ENCODE measurements at places on chromosomes 3 and 15.

GRCh38 chr3:24582431-24583403, 88.1 kb upstream of the THRB start:
- no peak for DNase-seq

GRCh38 chr3:111128884-111129283, 57.3 kb downstream of the NECTIN3 start:
- DNase-seq = no peak

DNA sequence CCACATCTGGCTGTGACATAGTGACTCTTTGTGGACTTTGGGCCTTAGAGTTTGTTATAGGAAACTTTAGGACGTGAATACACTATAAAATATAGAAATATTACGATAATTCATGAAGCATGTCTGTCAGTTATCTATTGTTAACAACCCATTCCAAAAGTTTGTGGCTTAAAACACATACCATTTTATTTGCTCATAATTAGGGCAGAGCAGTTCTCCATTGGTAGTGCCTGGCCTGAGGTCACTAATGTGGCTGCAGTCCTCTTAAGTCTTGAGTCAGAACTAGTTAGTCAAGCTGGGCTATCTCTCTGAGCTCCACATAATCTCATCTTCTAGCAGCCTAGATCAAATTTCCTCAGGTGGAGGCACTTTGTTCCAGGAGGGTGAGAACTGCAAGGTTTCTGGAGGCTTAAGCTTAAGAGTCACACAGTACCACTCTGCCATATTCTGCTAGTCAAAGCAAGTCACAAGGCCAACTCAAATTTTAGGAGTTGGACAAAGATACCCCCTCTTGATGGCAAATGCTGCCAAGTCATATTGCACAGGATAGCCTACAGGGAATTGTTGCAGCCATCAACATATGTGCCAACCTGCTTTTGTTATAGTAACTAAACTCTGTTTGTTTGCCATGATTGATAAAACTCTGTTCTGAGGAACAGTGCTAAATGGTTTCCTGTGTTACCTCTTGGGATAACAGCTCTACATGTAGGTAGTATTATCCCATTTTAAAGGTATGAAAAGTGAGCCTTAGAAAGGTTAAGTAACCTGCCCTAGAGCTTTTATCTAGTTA, 8.7 kb downstream of the ATXN7 start:
- DNase-seq = no peak

DNA sequence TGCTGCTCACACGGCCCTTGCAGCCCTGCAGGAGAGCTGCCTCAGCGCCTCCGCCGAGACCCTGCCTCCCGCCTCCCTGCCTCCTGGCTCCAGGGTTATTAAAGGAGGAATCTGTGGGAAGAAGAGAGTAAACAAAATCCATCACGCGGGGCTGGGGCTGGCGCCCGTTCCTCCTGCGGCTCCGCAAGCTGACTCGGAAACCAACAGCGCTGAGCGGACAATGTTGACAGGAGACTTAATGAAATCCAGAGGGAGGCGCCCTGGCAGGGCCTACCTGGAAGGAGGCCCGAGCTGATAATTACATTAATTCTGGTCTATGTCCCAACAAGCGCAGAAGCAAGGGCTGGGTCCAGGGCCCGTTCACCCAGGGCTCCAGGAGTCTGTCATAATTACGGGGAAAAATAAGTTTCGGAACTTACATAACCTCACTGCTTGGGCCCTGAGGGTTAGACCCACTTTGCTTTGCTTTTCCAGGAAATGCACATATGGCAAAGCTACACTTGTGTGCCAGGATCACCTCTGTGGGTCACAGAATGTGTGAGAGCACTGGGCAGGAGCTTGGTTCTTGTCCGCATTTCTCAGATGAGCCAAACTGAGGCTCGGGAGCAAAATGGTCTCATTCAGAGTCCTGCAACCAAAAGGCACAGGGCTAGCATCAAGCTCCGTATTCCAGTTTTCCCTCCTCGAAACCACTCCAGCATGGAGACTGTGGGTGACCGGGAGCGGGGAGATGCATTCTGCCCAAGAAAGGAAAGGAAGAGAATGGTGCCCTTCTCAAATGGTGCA, 43.8 kb upstream of the SLC6A6 start:
- no peak for DNase-seq

DNA sequence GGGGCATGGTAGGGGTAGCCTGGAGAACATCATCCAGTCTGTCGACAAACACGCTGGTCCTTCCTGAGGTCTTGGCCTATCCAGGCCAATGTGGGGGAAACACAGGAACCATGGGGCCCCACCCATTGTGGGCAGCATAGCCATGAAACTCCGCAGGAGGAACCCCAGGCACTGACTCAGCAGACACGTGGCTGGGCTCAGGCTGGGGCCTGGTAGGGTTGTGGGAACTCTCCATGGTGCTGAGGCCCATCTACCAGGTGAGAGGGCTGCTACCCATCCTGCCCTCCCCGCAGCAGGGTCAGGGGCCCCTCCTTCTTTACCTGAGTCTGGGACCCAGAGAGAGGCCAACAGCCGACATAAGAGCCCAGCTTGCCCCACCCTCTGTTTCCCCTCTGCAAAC, 22.6 kb upstream of the CACNA2D2 start:
- no peak for DNase-seq

DNA sequence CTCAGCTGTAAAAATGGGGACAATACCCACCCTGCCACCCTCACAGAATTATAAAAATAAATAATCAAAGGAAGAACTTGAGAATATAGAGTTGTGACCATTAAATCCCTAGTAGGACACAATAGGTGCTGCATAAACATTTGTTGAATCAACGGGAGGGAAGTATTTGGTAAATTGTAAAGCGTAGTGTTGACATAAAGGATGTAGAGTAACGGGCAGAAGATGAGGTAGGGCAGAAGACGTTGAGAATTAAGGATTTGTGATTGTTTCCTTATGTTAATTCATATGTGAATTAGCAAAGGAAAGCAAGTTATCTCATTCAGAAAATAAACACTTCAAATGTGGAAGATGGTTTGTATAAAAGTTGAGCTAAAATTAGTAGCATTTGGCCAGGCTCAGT, 7.1 kb downstream of the RAMAC start:
- no peak for DNase-seq

GRCh38 chr3:95228416-95228815, 1165.6 kb downstream of the NSUN3 start:
- DNase-seq = no peak

DNA sequence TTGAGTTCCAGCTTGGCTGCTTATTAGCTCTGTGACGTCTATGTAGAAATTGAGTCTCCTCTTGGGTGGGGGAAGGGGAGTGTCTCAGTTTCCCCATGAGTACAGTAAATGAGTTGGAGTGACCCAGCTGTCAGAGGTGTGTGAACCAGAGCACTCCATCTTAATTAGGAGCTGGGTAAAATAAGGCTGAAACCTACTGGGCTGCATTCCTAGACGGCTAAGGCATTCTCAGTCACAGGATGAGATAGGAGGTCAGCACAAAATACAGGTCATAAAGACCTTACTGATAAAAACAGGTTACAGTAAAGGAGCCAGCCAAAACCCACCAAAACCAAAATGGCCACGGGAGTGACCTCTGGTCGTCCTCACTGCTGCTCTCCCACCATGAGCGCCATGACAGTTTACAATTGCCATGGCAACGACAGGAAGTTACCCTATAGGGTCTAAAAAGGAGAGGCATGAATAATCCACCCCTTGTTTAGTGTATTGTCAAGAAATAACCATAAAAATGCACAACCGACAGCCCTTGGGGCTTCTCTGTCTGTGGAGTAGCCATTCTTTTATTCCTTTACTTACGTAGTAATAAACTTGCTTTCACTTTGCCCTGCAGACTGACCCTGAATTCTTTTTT, 222.4 kb downstream of the CACNA2D3 start:
- no peak for DNase-seq

GRCh38 chr15:92885224-92886041, 14.7 kb upstream of the CHD2 start:
- no peak for DNase-seq

GRCh38 chr3:152208439-152208838, 60.3 kb upstream of the MBNL1 start:
- no peak for DNase-seq

DNA sequence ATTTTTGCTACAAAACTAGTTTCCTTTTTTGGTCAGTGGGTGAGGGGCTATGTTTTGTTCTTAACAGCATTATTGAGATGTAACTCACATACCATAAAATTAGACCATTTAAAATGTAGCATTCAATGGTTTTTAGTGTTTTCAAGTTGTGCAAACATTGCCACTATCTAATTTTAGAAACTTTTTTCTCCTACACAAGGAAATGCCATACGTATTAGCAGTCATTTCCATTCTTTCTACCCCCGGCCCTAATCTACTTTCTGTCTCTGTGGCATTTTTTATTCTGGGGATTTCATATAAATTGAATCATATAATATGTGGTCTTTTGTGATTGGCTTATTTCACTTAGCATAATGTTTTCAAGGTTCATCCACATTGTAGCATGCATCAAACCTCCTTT, 55.0 kb upstream of the TIPARP start:
- DNase-seq = no peak

DNA sequence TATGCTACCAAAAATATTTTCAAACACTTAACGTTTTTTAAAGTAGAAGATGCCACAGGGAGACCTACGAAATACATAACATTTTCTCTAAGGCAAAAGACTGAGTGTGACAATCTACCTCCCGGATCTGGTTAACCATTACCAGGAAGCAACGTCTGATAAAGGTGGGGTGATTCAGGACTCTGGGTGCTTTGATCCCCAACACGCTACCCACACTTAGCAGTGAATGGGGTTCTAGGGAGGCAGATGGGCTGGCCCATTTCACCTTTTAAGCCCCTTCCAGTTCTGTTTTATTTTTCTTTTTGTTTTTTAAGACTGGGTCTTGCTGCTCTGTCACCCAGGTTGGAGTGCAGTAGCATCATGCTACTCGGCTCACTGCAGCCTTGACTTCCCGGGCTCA, 39.5 kb downstream of the EIF4E3 start:
- no peak for DNase-seq

GRCh38 chr3:51386852-51387229, 1.8 kb downstream of the MANF start:
- DNase-seq = no peak

GRCh38 chr3:127320529-127321121, 32.8 kb upstream of the PRR20G start:
- DNase-seq = no peak

DNA sequence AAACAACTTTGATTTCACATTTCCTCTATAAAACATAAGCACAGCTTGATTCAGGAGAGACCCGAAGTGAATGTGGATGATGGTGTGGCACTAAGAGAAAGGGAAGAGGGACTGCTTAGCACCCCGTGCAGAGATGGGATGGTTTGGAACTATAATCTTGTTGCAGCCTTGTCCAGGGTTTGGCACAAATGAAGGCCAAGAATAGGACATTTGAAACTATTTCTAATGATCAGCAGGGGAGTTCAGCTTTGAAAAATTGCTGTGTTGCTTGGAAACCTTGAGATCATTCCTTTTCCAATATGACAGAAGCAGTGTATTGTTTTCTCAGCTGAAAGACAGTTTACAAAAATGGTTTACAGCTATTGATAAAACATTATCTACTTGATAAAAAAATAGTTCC, 49.7 kb downstream of the ASB7 start:
- DNase-seq = no peak

DNA sequence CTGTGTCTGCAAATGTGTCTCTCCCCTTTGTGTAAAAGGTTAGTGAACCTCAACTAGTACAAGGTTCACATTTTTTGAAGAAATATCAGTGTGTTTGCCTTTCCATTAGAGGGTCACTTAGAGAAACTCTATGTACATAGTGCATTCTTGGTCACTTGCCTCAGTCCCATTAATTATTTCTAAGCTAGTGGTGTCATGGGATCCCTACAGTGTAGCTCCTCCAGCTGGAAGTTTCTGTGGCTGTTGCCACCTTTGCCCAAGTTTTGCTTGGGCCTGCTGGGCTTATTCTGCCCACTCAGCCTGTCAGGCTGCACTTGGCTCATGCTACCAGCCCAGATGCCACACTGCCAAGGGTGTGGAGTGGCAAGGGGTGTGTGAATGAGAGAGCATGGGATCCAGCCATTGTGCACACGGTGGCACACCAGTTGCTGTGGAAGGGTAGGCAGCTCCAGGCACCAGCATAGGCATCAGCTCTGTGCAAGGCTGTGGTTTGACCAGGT, 161.7 kb downstream of the ARPP21 start:
- no peak for DNase-seq

DNA sequence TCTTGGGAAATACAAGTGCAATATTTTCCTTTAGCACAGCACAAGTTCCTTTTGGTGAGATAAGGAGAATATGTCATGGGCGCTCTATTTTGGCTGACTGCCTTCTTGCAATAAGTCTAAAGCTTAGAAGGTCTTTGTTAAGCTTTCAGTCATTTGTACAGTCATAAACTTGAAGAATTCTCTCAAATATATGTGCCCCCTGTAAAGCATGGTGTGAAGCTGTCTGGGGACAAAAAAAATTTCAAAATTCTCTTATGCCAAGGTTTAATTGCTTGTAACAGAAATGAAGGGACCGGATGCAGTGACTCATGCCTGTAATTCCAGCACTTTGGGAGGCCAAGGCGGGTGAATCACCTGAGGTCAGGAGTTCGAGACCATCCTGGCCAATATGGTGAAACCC, 21.7 kb upstream of the ARID3B start:
- no peak for DNase-seq

DNA sequence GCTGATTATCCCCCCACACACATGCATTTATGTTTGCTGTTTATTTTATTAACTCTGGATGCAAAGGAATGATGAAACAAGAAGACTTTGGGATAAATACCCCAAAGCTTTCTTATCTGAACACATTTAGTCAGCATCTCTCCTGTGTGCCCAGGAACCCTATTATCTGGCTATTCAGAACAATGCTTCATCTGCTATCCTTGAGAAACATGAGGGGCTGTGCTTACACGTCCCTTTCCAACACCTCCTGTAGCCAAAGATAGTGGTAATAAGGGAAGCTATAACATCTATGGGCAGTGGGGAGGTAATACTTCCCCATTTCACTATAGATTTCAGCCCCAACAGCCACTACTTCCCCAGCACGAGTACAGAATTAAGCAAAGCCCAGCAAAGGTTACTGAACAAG, 94.7 kb downstream of the SSR3 start:
- DNase-seq = no peak

DNA sequence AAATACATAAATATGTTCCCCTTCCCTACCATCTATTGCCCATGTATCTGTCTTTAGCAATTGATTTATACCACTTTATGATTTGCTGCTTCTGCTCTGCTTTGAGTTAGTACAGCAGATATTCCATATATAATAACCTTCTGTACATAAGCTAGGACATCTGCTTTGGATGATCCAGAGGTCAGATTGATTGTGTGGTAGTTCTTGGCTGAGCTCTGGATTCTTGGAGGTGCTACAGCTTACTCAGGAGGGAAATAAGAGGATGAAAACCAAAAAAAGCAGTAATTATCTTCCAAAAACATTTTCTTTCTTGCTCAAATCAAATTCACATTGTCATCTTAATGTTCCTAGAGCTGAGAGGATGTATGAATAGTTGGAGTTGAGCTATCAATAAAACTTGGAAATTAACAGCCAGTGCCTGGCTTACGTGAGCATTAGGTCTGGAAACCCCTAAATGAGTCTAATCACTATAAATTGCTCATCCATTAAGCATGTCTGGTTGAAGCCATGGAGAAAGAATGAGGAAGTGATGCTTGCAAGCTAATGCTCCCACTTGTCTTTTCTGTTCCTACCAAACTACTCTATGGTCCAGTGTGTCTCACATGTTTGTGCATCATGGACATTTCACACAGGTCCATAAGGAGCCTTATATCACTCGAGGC, 36.3 kb upstream of the TMEM42 start:
- no peak for DNase-seq
